Right atrium auricular region (tissue), 2 donors: ENCODE measurements at places on chromosomes 7 and 10. TPM values are rescaled to one million over a fixed set of nuclear protein-coding genes. Genes with fewer than 3 reads are reported as not detected.

SEMA3D gene
- total RNA-seq, result 1.5 TPM

ELN gene
- 149 TPM for total RNA-seq

GRCh38 chr7:87220734-87221215, 1.2 kb upstream of the TMEM243 start:
- DNase-seq, result no peak

- no peak for DNase-seq
These were observed 16.6 kb downstream of the RELN start for GRCh38 chr7:103972779-103973434.

DNA sequence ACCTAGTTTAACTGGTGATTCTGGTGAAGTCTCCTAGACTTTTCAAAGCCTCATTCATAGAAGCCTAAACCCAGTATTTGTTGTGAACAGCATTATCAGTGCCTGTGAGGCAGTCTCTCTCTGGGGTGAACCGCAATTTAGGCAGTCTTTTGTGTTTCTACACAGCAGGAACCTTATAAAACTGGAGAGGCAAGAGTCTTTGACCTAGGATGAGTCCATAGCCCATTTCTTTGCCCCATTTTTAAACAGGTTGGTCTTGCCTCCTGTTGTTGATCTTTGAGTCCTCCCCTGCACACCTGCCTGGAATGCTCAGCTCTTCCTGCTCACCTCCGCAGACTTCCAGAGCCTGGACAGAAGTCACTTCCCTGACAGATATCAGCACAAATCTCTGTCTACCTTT, 51.2 kb upstream of the NRP1 start:
- DNase-seq, result no peak

DNA sequence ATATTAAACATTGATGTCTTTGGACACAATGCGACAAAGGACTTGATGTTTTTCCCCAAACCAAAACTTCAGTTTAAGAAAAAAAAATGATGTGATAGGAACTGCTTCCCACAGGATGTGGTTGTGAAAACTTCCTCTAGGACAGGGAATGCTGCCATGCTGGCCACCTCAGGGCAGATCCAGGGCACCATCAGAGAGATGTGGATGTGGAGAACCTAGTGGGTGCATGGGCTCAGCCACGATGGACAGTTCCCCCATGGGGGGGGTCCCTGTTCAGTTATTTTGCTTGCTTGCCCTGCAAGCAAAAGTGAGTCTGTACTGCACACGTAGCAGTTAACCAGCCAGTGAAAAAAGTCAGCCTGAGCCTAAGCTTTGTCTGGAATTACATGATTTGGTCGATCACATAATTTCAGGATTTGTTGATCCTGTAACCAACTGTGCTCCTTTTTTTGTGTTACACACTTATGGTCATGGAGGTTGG, 36.3 kb downstream of the LAMB4 start:
- DNase-seq, result no peak

DNA sequence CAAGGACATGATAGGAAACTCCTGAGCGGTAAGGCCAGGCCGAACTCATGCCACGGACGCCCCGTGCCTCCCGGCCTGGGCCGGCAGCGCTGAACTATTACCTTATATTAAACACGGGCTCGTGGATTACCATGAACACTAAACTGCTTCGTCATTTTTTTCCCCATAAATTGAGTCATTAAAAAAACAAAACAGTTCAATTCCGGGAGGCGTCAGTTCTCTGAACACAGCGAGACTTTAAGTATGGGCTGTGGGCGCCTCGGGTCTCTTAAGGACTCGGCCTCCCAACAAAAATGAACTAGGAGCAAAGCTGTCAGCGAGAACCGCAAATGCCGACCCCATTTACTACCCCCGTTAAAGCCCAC, 519 bp downstream of the PITRM1 start:
- DNase-seq, result no peak
